NCI-H524 (cell line): ENCODE measurements at places on chromosomes 1 and 21.

GRCh38 chr1:85343213-85343611, 66.8 kb upstream of the BCL10 start:
- DNase-seq, result no peak

GRCh38 chr21:45401054-45401518, 3.9 kb upstream of the COL18A1 start:
- DNase-seq, result no peak

DNA sequence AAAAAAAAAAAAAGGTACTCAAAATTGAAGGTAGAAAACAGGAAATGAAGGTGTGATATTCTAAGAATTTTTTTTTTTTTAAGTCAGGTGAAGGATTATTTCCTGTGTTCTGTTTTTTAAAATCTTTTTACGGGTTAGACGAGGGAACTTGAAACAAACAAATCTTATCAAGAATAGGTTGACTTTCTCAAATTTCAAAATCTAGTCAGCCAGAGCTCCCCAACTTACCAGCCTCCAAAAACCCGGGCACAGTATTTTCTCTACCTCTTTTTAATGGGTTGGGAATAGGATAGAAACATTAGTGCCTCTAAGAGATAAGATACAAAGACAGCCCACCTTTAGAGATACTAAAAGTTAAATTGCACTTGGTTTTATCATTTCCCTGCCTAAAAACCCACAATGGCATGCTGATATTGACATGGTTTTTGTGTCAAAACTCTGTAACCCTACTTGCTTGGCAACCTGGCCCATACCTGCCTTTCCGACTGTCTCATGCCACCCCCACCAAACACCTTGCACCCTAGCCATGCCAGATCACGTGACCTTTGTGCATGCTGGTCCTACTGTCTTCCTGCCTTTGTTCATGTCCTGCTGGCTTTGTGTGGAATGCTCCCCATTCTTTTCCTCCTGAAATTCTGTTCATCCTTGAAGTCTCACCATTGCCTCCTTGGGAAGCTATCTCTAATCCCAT, 4.2 kb downstream of the RCAN3 start:
- DNase-seq, result no peak

- DNase-seq, result no peak
These were observed 25.1 kb upstream of the RUNX3 start for GRCh38 chr1:24955161-24955560.

DNA sequence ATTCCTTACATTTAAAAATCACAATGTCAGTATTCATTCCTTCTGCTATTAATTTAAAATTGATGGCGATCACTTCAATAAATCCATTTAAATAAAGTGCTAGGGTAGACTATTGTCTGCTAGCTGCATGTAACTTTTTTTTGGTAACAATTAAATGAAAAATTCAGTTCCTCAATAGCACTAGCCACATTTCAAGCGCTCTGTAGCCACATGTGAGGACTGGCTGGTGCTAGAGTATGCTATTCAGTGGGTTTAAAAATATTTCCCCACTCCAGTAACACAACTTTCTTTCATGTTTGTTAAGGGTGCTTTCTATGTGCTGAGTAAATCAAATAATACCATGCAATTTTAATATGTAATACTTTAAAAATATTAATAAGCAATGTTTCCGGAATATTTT, 108.2 kb downstream of the LTN1 start:
- no peak for DNase-seq

DNA sequence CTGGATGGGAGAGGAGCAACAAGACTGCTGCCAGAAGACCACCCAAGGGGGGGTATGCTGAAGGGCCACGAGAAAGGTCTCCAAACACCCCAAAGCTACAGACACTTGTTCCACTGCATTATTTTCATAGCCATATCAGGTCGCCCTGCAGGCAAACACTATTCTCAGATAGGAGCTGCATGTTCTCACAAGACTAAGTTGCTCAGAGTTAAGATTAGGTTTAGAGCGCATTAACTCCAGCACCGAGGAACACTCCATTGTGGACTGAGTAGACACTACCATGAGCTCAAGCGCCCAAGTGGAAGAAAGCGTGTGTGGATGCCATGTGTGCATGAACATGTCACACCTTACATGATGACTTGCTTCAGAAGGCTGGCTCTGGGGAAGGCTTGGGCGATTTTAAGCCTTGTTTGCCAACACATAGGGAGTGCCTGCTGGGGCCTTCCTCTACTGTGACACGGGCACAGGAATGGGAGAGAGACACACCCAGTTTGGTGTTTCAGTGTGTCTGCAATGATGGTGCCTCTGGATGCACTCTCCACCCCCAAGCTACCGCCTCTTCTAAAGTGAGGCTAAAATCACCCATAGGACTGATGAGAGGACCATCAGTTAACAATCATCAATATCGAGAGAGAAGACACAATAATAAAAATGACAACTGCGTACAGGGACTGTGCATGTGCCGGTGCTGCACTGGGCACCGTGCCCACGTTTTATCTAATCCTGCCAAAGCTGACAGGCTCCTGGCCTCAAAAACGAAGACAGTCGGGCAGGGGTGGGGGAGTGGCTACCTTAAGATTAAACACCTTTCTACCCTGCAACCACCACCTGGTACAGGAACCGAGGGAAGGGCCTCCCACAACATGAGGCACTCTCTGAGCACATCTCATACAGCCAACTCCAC, 34.9 kb downstream of the SSBP3 start:
- DNase-seq, result no peak

GRCh38 chr1:102757363-102757762, 351.0 kb downstream of the COL11A1 start:
- no peak for DNase-seq

GRCh38 chr1:154744352-154745035, 125.6 kb downstream of the KCNN3 start:
- no peak for DNase-seq

DNA sequence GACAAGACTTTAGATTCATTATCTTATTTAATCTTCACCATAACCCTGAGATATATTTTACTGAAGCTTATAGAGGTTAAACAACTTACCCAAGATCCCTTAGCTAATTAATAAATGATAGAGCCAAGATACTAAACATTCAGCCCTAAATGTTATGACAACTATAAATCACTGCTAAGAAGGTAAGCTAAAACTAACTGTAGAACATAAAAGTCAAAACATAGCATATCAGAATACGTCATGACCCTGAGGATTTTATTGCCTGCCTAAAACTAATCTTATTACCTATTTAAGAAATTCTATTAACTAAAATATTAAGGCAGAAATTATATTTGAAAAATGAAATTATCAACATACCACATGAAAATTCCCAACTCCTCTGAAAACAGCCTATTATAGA, 22.6 kb downstream of the EVI5 start:
- DNase-seq, result no peak

DNA sequence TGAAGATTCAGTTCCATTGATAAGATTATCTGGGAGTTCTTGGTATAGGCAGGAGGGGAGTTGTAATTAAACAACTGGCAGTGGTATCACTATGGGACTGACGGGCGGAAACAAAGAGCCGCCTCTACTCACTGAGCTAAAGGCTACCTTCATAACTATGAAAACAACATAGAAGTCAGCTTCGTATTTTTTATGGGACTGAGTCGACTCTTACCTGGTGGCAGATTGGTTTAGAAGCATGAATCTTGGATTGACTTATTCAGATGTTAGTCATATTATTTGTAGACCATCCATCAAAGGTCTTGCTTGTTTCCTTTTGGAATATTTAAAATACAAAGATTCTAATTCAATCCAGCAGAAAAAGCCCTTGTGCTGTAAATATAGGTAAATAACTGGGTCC, 6.3 kb upstream of the HHIPL2 start:
- no peak for DNase-seq

DNA sequence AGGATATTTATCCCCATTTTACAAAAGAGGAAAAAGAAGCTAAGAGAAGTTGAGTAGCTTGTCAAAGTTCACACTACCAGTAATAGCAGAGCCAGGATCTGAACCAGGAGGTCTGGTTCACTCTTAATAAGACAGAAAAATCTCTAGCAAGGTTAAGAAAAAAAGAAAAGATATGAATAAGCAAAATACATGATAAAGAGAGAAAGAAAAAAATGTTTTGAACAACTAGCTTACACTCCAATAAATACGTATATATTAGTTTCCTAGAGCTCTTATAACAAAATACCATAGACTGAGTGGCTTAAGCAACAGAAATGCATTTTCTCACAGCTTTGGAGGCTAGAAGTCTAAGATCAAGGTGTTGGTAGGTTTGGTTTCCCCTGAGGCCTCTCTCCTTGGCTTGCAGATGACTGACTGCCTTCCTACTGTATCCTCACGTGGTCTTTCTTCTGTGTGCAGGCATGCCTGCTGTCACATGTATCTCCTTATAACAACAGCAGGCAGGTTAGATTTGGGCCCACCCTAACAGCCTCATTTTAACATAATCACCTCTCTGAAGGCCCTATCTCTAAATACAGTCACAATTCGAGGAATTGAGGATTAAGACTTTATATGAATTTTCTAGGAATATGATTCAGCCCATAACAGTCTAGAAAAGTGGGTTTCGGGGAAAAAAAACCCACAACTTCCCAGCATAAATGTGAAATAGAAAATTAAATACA, 60.4 kb downstream of the LEPR start:
- no peak for DNase-seq

DNA sequence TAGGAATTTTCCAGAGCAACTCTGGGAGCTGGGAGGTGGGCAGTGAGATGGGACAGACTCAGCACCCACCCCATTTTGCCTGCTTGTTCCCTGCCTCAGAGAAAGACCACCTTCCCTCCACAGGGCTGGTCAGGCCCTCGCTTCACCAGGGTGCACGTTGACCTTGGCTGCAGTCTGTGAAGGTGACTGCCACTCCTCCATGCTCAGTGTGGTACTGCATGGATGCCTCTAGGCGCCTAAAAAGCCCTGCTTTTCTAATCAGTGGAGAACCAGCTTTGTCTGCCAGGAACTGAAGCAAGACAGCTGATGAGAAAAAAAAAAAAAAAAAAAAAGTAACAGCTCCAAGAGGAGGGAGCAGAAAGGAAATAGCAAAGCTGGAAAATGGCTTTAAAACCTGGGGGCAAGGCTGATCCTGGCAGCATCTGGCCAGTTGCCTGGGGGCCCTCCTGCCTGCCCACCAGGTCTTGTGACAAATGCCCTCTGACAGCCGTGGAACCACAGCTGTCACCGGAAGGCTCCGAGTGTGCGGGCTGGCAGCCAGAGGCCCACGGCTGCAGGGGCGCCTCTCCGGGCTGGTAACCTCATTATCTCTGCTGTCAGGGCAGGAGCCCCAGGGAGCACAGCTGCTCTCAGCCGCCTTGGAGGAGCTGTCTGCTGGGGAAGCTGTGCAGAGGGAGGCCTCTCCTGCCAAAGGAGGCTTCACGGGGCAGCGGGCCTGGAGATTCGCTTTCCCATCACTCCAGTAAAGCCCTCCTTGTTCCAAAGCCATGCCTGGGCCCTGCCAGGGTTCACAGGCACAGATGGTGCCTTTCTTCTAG, 13.7 kb downstream of the KIAA1614 start:
- peak; percentile 96 for DNase-seq
